ENCODE measurements at places on chromosomes 11 and 22.

DNA sequence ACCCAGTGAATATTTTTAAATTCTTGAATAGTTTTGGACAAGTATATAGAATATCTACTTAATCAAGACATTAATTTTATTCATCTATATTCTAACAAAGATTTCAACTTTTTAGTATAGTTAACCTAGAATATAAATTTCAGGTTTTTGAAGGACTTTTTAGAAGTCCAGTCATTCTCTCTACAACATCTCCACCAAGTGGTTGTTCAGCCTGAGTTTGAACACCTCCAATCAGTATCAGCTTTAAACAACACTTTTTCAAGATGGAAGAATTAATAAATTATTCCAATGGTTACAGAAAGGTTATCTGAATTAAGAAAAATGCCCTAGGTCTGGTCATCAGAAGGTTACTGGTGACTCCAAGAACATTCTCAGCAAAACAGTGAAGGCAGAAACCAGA lies 31.8 kb downstream of the EIF3M start:
- DNase-seq: no peak

DNA sequence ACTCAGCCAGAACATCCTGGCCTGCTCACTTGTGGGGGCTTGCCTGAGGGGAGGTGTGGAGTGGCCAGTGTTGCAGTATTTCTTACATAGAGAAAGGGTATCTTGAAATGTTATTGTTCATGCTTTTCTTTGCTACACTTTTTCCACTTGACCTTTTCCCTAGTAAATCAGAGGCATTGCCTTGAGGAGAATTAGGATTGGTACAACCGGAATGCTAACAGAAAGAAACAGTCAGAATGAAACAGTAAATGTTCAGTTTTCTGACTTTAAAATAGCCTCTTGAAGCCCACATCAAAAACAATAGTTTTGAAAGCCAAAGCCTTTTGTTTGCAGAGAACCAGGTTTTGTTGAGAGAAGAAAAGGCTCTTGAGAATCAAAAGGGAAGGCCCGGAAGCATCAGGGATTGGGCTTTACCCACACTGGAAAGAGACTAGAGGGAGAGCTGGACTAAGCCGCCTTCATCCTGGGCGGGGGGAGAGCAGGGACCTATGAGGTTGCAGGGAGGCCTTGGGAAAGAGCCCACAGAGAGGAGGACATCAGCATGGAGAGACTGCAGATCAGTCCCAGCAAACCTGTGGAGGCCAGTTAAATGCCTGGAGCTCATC lies 12.4 kb downstream of the ADM start:
- no peak for DNase-seq

- DNase-seq: no peak
These were observed 1.6 kb downstream of the ARSA start for GRCh38 chr22:50626314-50626849.

DNA sequence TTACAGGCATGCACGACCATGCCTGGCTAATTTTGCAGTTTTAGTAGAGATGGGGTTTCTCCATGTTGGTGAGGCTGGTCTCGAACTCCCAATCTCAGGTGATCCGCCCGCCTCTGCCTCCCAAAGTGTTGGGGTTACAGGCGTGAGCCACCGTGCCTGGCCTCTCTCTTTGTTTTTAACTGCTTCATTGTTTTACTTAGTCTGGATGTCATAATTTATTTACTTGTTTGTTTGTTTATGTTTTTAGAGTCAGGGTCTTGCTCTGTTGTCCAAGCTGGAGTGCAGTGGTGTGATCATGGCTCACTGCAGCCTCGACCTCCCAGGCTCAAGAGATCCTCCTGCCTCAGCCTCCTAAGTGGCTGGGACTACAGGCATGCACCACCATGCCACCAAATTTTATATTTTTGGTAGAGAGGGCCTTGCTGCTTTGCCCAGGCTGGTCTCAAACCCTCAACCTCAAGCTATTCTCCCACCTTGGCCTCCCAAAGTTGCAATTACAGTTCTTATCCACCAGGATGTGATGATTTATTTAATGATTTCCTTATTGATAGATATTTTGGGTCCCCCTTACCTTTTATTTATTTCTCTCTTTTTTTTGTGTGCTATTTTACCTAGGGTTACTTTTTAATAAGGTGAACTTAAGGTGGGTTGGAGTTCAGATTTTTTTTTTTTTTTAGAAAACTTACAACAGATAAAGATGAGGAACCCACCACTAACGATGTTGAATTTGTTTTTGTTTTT lies 52.6 kb upstream of the ADA2 start:
- no peak for DNase-seq

DNA sequence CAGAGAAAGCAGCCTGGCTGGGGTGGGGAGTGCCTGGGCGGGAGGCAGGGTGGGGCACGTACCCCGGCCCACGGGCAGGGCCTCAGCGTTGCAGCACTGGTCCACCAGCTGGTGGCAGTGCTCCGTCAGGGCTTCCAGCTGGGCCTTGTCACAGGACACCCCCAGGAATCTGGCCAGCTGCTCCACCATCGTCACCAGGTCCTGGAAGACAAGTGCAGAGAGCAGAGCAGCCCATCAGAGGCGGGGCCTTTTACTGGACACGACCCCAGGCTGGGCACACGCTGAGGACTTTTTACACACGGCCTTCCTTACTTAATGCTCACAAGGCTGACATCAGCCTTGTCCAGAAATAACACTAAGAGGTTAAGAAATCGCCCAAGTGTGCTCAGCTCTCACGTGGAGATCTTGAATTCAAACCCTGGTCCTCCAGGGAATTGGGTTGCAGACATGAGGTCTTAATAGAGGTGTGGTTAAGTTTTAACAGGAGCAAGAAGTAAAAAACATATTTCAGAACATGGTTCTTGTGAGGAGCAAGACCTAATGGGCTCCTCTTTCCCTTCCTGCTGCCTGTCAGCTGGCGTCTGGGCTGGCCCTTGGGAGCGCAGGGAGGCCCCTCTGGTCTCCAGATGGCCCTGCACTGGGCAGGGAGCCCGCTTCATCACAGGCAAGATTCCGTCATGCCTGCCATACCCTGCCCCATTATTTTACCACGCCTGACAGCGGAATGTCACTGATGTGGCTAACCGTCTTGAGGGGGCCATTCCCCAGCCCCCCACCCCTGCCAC lies 17.1 kb upstream of the EFCAB6 start:
- no peak for DNase-seq

- peak; percentile 22 for DNase-seq
These were observed 1.9 kb downstream of the HPS4 start for GRCh38 chr22:26481694-26482093.

DNA sequence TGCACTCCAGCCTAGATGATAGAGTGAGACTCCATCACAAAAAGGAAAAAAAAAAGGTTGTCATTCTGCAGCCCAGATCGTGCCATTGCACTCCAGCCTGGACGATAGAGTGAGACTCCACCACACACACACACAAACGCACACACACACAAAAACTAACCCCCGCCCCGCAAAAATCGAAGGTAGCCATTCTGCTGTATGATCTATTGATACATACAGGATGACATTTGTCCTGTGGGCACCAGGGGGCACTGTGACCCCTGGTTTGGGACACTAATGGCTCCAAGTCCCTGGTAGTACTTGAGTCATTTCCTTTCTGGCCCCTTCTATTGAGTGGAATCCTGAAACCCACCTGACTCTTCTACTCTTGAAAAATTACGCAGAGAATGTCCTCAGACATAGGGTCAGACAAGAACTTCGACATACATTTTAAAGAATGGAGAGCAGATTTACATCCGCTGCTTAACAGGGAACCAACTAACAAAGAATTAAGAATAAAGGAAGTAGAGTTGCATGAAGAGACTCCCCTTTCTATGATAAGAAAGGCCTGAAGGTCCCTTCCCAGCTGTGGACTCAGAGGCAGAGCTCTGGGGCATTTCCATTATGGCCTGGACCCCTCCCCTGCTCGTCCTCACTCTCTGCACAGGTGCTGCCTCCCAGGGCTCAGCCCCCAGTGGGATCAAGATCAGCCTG lies 35.0 kb upstream of the PRAME start:
- DNase-seq: peak; percentile 72

DNA sequence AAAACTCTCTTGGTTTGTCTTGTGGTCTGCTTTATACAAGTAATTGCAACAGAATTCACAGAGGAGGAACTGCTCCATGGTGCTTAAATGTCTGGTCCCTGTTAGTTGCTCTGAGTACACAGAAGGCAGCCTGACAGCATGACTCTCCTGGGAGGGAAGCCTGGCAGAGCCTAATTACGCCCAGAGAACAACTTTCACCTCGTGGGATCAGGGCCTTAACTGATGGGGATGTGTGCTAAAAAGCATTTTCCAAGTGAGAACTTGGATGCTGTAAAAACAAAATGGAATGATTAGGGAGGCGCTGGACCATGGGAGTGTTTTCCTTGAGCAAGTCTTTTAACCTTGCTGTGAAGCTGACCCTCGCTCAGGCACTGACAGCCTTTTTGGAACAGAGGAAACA lies 154.0 kb upstream of the TENM4 start:
- no peak for DNase-seq

GRCh38 chr11:73215191-73216134 lies 2.6 kb upstream of the P2RY2 start:
- DNase-seq: no peak

DNA sequence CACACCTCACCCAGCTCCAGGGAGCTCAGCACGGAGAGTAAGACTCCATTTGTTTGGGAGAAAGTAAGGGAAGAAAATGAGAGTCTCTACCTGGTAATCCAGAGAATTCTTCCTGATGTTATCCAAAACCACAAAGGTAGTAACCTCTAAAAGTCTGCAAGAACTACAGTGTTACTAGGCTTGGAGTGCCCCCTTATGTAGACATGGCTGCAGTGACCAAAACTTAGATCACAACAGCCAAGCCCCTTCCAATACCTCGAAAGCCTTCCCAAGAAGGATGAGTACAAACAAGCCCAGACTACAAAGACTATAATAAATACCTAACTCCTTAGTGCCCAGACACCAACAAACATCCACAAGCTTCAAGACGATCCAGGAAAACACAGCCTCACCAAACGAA lies 4.9 kb downstream of the UBE2L6 start:
- no peak for DNase-seq

DNA sequence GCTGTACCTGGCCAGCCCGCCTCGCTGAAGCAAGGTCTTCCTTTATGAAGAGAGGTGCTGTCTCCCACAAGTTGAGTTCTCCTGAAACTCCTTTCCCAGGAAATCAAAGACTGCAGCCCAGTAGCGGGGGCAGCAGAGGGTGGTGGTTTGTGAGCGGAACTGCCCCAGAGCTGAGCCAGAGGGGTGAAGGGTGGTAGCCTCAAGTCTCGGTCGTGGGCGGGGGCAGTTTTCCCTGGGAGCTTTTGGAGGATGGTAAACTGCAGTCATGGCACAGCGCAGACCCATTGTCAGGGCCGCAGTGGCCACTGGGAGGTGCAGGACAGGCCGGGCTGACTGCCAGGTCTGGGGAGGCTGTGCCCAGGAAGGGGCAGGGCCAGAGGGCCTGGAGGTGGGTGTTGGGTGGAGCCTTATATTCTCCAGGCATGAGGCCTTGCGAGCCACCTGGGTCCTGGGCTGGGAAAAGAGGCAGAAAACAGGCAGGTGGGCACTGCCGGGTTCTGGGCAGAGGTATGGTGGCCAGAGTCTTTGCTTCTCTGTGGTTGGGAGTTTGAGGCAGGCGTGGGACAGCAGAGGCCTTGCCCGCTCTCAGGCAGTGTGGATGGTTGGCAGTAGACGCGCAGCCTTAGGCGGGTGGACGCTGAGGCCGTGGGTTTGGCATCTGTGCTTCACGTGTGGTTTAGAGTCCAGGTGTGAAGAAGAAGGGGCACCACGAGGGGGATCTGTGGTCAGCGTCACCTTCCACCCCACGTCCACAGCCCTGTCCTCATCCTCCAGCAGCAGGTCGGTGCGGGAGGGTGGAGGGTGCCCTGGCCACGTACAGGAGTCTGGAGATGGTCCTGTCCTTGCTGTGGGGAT lies 1176.4 kb downstream of the BRD1 start:
- no peak for DNase-seq

DNA sequence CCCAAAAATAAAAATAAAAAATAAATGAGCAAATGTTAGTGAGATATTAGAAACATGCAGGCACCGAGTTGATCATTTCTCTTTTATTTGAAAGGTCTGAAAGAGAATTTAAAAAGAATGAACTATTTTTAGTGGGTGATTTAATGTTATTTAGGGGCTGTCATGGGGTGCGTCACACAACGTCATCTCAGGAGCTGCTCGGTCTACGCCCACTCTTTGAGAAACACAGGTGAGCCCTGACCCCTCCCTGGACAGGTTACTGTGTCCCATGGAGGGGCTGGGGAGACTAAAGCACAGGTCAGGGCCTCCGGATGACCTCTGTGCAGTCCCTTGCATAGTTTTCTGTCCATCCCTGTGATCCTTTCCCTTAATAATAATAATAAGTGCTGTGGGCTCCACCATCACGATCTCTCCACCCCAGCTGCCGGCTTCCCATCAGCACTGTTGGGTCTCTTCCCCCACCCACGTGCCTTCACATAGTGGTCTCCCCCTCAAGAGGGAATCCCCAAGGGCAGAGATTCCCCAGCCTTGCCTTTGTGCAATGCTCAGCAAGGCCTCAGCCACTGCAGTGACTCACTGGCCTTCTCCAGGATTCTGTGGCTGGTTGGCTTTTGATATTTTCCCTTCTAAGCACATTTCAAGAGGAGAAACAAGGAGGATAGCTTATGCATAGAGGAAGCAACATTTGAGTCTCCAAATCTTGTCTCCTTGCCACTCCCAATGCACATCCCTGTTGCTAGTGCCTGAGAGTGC lies 159.9 kb downstream of the TTC17 start:
- no peak for DNase-seq

- DNase-seq: no peak
These were observed 8.3 kb downstream of the MUC2 start for GRCh38 chr11:1082728-1083620.

DNA sequence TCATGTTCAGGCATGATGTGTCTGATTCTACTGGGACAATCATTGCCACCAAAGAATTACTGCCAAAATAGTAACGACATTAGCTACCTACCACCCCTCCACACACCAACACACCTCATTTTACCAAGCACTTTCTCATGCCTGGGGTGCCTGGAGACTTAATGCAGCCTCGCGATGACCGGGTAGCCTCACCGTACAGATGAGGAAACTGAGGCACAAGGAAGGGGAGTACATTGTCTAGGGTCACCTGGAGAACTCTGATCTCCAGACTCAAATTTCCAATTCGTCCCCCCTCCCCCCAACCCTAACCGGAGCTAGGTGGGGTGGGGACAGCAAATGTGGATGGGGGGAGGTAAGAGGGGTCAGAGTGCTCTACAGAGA lies 2.7 kb upstream of the RTN4RL2 start:
- DNase-seq: no peak

GRCh38 chr11:64103277-64103985 lies 62.5 kb downstream of the MACROD1 start:
- no peak for DNase-seq

- DNase-seq: no peak
These were observed 230.8 kb upstream of the TBCEL start for GRCh38 chr11:120793150-120793549.

GRCh38 chr11:117868815-117869561 lies 7.5 kb downstream of the FXYD6 start:
- DNase-seq: no peak

All from stimulated activated CD4-positive, alpha-beta T cell treated with anti-CD3 and anti-CD28 coated beads, Interleukin-15, amount 100 ng/mL, for 24 hours (primary cell).